ENCODE measurements at places on chromosomes 3 and 15. TPM values are rescaled to one million over a fixed set of nuclear protein-coding genes. Genes with fewer than 3 reads are reported as not detected.
A peak's percentile ranks its signal among the peaks of the same experiment; 100 is the strongest.

Gene TTLL13
- not detected for total RNA-seq

DNA sequence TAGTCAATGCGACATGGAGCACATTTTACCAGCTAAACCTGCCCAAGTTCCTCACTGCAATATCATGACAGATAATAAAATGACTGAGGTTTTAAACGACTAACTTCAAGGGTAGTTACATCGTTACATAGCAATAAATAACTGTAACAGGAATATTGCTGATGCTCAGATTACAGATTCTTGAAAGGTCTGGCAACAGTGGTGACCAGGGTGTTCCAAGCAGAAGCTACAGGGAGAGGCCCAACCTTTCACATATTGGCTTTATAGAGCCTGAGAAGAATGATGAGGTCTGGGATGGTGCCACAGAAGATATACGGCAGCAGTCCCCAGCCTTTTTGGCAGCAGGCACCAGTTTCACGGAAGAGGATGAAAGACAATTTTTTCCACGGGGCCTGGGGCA lies 51.1 kb upstream of the CSPG5 start:
- DNase-seq, result no peak

DNA sequence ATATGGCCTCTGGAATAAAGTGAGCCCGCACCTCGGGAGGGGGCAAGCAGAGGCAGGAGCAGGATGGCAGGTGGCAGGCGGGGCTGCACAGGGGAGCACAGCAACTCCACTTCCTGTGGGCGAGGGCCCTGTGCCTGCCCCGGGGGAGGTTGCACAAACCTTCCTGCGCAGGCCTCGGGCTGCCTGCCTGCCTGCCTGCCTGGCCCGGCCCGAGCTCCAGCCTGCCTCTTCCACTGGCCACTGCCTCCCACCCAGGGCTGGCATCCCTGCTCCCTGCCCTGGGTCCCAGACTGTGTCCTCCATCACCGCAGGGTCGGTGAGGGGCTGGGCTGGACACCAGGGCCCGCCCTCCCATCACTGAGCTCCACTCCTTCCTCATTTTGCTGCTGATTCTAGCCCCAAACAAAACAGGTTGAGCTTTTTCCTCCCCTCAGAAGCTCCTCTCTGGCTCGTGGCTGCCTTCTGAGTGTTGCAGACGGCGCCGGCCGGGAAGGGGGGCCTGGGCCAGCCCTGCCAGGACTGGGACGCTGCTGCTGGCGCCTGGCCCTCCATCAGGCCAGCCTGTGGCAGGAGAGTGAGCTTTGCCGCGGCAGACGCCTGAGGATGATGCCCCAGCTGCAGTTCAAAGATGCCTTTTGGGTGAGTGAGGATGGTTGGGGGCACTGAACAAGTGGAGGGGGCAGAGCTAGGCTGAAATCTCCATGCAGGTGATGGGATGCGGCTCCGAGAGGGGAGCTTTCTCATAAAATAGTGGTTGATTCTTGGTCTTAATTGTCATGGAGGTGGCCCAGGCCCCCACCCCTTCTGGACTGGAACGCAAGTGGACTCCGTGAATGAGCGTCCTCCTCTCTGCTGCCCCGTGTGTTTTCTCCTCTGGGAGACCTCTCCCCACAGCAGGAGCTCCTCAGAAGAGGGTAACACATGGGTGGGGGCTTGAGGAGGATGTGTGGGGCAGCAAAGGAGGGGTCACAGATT lies at the start of gene PSTPIP1:
PSTPIP1 (plus strand) TSS at position 156 of the 975 bp plus-strand sequence; CDS start at position 604, 448 bp downstream.
- no peak for DNase-seq

- no peak for DNase-seq
Measured at GRCh38 chr15:49331951-49332350, 91.1 kb upstream of the FGF7 start.

Gene MASP1
- total RNA-seq, result 39.1 TPM

DNA sequence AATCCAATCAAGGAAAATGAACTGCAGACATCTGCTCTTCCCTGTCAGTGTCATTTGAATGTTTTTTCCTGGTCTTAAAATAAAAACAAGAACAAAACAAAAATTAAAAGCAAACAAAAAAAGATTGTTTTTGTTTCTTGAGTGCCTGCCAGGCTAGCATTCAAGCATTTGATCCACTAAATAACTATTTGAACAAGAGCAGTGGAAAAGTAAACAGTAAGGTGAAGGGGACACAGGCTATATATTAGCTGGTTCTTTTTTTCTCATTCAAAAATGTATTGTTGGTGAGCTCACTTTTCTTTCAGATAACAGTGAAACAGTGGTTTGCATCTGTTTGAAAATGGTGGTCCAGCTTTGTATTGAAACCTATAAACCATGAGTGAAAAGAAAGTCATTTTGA lies 586.9 kb upstream of the SGO1 start:
- DNase-seq, result no peak

DNA sequence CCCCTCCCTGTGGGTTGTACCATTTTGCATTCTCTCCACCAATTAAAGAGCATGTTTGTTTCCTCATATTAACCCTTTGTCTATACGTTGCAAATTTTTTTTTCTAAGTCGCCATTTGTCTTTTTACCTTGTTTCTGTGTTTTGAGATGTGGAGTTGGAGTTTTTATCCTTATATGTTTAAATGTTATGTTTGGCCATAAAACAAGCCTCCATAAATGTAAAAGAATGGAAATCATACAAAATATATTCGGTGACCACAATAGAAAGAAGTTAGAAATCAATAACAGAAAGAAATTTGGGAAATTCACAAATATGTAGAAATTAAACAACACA lies 29.2 kb downstream of the LRRK1 start:
- DNase-seq, result no peak

GRCh38 chr3:125220727-125221429 lies 8.3 kb upstream of the SLC12A8 start:
- DNase-seq, result peak; percentile 54

- no peak for DNase-seq
Measured at GRCh38 chr3:127767126-127767525, 55.2 kb downstream of the MGLL start.

Measured in HFFc6 (cell line).